ENCODE measurements at places on chromosomes 1 and 21.

DNA sequence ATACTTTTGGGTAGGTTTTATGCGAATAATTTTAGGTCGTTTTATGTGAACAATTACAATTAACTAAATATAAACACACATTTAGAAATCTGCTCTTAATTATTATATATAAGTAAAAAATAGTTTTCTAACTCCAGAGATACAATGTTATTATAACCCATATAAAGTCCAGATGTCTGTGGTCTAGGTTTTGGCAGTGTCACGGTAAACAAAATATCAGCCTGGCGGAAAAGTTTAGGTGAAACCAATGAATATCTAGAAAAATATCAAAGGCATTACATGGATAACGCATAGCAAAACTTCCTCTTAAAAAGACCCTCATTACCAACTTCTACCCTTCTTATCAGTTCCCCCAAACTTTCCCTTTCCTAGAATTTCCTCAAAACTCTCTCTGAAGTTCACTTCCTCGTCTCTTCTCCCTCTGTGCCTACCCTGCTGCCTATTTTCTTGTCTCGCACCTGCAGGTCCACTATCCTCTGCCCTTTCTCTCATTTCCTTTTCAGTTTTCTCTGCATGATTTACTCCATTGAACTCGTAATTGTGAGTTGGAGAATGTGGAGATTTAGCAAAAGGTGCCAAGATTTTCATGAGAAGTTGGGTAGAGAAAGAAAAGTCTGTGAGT lies 21.8 kb downstream of the VTCN1 start:
- no peak for DNase-seq

- no peak for DNase-seq
These were observed 17.7 kb upstream of the C1orf87 start for GRCh38 chr1:60091195-60091715.

DNA sequence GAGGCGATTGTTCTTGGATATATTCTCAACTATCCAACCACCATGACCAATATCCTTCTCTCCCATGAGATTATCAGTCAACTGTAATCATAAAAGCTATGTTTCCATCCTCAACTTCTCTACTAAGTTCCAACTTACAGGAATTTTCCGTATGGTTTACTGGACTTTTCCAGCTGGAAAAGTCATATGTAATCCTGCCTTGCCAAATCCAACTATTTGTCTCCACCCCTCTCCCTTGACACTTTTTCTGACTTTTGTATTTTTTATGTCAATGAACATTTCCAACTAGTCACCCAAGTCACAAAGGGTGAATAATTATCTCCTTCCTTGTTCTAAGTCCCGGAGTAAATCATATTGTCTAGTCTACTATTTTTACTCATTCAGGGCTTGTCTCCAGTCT lies 293.1 kb downstream of the USP25 start:
- no peak for DNase-seq

DNA sequence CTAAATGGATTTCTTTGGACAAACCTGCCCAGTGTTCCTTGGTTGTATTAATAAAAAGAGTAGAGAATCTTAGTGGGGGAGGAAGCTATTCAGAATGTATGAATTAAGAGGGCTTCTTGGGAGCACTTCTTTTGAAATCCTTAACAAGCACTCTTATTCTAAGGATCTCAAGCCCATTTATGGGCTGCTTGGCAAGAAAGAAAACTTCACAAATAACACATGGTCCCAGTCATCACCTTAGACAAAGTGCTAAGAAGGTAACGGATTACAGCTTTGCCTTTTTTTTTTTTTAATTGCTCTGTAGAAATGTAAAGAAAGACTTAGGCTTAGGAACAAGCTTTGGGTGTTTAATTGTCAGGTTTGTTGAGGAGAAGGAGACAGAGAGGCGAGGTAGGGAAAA lies 76.6 kb upstream of the IPO9 start:
- DNase-seq = no peak

- no peak for DNase-seq
These were observed 29.1 kb upstream of the PARP1 start for GRCh38 chr1:226436855-226437491.

GRCh38 chr1:246214708-246215509 lies 292.2 kb downstream of the SMYD3 start:
- no peak for DNase-seq

DNA sequence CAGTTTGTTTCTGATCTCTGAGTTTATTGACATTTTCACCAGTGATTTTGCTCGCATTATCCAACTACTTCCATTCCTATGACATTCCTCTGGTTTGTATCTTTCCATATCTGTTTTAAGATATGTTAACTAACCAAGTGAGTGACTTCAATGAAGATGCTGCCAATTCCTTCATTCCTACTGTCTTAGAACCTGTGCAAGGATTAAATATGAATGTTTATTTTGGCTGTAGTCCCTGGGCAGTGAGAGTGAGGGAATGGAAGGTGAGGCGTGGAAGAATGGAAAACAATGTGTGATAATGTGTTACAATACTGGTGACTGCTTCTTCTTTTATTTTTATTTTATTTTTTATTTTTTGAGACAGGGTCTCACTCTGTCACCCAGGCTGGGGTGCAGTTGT lies 183.0 kb downstream of the SDCCAG8 start:
- no peak for DNase-seq

DNA sequence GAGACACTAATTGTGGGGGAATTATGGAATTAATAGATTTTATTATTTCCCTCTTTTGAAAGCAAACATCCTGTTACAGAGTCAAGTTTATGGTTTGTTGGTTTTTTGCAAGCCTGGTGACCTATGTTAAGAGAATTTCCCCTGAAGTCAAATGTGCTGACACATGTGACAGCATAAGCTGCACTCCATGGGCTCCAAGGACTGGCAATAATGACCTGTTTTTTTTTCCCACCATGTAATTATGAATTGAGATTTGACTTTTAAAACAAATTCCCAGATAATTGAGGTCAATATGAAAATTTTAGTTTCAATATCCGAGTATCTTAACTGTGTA lies 242.5 kb upstream of the SGIP1 start:
- no peak for DNase-seq

DNA sequence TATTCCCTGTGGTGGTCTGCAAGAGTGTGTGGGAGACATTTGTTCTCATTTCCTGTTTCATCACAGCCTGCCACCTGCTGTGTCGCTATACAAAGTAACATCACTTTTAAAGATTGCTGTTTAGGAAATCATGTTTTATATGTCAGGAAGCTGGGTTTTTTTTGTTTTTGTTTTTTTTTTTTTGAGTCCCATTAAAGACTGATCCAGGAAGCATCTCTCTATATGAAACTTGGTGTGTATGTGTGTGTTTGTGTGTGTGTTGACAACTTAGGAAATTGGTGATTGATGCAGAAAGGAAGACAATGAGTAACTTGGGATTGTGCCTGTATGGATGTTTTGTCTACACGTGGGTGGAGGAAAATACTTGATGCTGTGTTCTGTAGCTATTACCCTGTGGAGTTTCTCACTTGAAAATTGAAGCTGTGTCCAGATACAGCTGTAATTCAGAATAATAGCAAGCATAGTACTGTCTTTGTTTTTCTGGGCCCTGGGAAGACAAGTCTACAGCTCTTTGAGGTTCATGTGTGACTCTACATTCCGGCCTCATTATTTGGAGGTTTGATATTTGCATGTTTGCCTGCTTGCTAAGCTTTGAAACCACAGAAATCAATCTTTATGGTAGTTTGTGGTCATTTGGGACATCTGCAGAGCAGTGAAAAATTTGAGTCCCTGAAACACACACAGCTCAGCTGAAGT lies 47.9 kb downstream of the LAMC1 start:
- no peak for DNase-seq

DNA sequence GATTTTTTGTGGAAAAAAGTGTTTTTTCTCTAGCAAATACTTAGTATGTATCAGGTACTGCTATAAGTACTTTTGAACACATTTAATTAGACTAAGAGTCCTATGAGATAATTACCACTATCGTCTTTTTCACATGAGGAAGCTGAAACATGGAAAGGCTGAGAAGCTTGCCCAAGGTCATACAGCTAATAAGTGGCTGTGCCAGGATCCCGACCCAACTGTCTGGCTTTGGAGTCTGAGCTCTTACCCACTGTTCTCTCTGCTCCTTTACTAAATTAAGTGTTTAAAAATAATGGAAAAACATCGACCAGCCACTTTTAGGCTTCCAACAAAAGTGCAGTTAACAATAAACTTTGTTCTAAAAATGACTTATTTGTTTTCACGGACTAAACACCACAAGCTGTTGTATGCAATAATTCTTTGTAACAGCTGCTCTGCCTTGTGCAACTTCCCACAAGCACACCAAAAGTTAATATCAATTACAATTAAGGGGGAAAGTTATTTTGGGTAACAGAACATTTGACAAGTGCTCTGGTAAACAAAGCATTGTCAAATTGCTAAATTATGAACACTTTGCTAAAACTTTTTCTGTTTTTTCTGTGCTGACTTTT lies 75.7 kb downstream of the CRB1 start:
- DNase-seq = no peak

GRCh38 chr1:115168026-115168425 lies 78.7 kb upstream of the TSPAN2 start:
- DNase-seq = no peak

GRCh38 chr21:42959728-42960127 lies 14.6 kb upstream of the PKNOX1 start:
- DNase-seq = no peak

DNA sequence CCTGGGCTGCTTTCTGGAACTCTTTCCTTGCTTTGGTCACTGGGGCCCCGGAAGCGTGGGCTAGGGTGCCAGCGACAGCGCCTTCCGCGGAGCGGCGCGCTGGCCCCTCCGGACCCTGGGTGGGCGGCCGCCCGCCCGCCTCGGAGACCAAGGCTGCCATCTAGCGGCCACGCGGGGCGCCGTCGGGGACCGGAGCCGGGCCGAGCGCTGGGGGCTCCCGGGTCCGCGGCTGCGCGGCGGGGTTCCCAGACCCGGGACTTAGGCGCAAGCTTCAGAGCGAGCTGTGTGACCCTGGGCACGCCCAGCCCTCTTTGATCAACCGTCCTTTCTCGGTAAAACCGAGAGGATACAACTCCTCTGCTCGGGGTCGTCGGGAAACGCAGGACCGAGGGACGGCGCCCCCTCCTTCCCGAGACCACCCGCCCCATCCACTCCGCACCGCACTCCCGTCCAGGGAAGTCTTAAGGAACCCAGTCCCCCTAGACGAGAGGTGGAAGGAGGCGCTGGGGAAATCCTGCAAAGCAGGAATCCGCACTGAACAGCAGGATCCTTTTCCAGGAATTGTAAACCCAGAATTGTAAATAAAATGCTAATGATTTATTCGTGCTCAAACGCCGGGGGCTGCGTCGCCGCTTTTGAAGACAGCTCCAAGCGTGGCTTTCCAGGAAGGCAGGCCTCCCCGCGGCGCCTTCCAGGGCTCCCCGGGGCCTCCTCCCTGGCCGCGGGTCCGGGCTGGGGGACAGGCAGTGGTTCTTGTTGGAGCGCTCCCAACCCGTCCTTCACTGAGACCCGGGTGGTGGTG lies 41.2 kb downstream of the RRAGC start:
- DNase-seq = no peak

DNA sequence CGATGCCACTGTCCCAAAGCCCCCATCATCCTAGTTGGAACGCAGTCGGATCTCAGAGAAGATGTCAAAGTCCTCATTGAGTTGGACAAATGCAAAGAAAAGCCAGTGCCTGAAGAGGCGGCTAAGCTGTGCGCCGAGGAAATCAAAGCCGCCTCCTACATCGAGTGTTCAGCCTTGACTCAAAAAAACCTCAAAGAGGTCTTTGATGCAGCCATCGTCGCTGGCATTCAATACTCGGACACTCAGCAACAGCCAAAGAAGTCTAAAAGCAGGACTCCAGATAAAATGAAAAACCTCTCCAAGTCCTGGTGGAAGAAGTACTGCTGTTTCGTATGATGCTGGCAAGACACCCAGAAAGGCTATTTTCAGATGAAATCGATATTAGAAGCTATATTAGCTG lies 8.1 kb downstream of the RHOU start:
- no peak for DNase-seq

- DNase-seq = no peak
These were observed 790 bp downstream of the TESK2 start for GRCh38 chr1:45490121-45490625.

DNA sequence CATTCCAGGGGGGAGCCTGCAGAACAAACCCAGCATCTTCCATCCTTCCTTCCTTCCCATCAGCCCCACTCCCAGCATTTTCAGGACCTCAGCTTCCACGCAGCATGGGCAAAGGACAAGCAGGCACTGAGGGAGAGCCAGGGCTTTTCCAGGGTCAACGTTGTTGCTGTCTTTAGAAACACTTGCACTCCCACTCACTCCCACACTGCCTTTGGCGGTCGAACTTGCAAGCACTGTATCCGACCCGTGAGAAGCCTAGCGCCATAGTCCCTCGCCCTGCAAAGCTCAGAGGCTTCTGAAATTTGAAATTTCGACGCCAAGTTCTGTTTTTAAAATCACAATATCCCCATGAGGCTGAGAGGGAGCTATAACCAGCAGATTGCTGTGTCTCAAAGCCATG lies 47.4 kb downstream of the KCNAB2 start:
- DNase-seq = no peak

GRCh38 chr1:22888320-22889075 lies 84.2 kb downstream of the LACTBL1 start:
- DNase-seq = no peak

DNA sequence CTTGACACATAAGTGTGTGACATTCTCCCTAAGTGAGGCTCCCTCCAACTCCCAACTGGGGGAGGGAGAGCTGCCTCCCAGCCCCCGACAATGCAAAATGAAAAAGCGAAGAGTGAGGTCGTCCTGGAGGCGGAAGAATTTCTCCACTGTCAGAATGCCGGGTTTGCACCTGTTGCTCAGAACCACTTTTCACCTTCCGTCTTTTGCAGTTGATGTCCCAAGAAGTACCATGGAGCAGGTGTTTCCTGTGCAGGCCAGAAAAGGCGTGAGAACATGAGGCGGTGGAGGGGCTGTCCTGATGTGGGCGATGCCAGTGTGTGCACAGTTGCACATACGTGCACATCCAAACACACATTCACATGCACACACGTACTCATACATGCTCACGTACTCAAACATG lies 158.6 kb upstream of the AJAP1 start:
- DNase-seq = no peak

- DNase-seq = no peak
These were observed 115.7 kb downstream of the MAP3K21 start for GRCh38 chr1:233443040-233443760.

- DNase-seq = no peak
These were observed 68.5 kb downstream of the DYRK1A start for GRCh38 chr21:37435120-37435519.

GRCh38 chr21:42991992-42992740 lies 17.8 kb downstream of the PKNOX1 start:
- no peak for DNase-seq

DNA sequence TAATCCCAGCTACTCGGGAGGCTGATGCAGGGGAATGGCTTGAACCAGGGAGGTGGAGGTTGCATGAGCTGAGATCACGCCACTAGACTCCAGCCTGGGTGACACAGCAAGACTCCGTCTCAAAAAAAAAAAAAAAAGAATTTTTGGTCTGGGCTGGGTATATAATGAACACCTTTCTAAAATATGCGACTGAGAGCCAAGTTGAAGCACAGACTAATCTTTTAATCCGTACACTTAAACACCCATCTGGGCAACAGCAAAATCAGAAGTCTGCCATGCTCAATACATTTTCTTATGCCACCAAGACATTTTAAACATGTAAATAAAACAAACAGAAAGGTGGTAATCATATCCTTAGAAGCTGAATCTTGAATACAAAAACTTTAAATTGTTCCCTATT lies 31.6 kb upstream of the ABCB10 start:
- no peak for DNase-seq

GRCh38 chr1:228799924-228800323 lies 64.6 kb downstream of the RHOU start:
- no peak for DNase-seq

- no peak for DNase-seq
These were observed 27.7 kb downstream of the THRAP3 start for GRCh38 chr1:36251794-36252481.

- no peak for DNase-seq
These were observed 997 bp upstream of the PTPN7 start for GRCh38 chr1:202161151-202162046.
